ENCODE measurements at places on chromosomes 3 and 15.

- peak; percentile 74 for DNase-seq
Observed at GRCh38 chr3:53045518-53046170, at the start of gene SFMBT1. Gene SFMBT1, minus strand, starts transcription at chr3:53046073. Its CDS starts 76,945 bp downstream, at chr3:52969128.

DNA sequence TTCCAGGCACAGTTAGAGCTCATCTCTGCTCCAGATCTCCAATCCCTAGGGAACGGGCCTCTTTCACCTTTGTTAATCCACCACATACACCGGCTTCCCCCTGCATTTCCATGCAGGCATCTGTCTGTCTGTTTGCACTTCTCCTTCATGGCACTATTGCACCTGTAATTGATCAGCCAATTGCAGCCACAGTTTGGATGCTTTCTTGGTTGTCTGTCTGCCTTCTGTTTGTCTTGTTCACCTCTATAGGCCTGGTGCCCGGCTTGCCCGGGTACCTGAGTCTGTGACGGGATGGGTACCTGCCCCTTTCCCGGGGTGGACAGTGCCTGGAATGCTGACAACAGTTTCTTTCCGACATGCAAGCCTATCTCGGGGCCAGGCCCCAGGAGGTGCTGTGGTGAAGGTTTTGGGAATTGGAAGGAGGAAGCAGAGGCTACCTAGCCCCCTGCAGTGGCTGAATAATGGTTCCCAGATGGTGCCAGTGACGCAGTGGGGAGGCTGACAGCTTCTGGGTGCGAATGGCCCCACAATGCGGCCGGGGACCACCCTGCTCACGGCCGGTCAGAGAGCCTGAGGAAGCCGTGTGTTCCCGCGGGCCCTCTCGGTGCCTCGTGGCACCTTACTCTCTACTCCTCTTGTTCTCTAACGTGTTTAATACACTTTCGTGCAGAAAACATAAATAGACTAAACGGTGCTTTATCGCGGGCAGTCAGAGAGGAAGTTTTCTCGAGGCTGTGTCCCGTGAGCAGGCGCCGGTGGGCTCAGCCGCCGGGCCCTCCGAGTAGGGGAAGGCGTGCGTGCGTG is 31.3 kb upstream of the RAB6B start:
- peak; percentile 15 for DNase-seq

DNA sequence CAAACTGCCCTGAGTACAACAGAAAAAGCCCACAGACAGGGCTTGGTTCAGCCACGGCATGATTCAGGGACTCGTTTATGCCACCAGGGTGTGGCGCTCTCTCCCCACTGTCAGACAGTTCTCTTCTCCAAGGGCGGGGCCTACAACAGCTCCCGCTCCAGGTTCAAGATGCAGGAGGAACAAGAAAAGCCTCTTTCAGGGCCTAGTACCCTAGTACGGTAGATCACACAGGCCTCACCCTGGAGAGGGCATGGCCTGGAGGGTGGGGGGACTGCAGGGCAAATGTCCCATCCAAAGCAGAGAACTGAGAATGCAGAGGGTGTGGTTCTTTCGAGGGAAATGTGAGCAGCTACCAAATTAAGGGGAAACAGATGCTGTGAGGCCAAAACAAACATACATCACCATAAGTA is 12.0 kb downstream of the MESD start:
- DNase-seq: peak; percentile 82

- DNase-seq: no peak
Observed at GRCh38 chr15:24764375-24765171, 89.0 kb downstream of the NPAP1 start.

DNA sequence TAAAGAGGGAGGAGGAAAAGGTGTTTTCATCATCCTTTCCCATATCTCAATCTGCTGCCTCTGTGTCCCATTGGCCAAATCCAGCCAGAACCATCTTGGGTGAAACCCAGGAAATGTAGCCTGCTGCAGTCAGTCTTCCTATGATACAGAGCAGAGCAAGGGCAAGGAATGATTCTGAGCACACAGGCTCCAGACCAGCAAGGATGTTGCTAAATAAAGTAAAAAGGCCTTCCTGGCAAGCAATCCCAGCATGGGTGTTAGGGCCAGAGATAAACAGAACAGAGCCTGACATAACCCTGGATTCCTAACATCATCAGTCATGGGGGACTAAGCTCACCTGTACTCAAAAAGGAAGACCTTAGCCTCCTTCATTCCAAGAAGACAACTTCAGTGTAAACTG is 90.7 kb upstream of the AGTR1 start:
- DNase-seq: no peak

DNA sequence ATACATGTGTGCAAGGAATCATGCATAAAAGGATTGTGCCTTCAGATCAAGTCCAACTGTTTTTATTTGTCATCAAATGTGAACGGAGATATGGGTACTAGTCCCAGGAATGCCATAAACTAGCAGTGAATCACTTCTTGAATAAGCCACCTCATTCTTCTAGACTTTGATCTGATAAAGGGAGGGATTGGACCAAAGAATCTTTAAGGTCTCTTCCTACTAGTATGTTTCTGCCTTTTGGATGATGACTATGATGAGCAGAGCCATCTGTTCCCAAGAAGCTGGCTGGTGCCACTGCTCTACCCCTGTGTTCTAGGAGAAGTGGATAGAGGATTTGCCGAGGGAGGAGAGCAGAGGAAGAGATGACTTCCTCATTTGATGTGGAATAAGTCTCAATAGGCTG is 28.8 kb upstream of the UACA start:
- no peak for DNase-seq

GRCh38 chr3:122235147-122235546 is 51.7 kb downstream of the CASR start:
- no peak for DNase-seq

DNA sequence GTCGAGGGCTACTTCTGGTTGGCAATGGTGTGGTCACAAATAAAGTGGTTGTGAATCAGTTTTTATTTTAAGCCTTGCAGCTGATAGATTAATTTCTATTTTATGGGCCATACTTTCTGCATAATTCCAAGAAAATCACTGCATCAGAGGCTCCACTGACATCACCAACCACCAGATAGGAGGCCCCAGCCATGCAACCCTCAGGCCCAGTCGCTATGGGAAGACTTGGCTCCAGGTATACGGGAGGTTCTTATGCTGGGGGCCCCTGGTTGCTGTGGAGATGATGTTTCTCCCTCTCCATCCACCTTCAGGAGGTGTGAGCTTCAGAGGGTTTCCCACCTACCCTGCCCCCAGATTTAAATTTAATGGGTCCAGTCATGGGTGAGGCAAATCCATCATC is 57.4 kb downstream of the ISG20 start:
- DNase-seq: no peak

GRCh38 chr3:150544041-150544440 is 2.3 kb downstream of the SERP1 start:
- DNase-seq: no peak

GRCh38 chr15:78392430-78392829 is 45.6 kb upstream of the IREB2 start:
- DNase-seq: no peak

- DNase-seq: no peak
Observed at GRCh38 chr3:197496746-197497125, 59.0 kb downstream of the BDH1 start.

DNA sequence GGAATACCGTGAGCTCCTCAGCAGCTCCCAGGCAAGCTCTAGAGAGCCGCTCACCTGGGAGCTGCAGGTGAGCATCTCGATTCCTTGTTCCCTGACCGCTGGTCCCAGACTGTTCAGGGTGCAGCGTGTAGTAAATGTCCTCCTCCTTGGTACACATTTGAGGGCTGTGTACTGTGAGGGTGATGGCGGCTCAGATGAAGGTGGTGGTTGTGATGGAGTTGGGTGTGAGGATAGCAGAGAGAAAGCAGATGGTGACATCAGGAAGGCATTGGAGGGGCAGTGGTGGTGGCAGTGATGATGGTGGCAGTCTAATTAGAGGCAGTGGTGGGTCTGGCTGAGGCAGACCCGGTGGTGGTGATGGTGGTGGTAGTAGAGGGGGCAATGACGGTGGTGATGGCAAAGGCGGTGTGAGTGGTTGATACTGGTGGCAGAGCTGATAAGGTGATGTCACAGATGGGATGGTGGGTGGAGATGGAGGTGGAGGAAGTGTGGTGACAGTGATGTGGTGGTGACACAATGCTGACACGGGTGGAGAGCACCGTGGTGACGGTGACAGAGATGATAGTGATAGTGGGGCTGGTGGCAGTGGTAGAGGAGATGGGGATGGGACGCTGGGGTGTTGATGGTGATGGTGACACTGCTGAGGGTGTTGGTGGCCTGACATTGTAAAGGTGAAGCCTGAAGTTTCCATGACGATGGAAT is at the start of gene DNAJB8:
Gene DNAJB8, minus strand, starts transcription at position 51 of the 702 bp plus-strand sequence. CDS start 3,645 bp downstream, outside the sequence.
- no peak for DNase-seq

GRCh38 chr3:125194849-125195601 is 17.5 kb downstream of the SLC12A8 start:
- no peak for DNase-seq

GRCh38 chr3:120177151-120177550 is 82.9 kb upstream of the GSK3B start:
- DNase-seq: peak; percentile 63

GRCh38 chr3:23981955-23982354 is 36.9 kb downstream of the NR1D2 start:
- DNase-seq: no peak

GRCh38 chr3:98188545-98188944 is 22.0 kb downstream of the OR5H15 start:
- DNase-seq: peak; percentile 64

DNA sequence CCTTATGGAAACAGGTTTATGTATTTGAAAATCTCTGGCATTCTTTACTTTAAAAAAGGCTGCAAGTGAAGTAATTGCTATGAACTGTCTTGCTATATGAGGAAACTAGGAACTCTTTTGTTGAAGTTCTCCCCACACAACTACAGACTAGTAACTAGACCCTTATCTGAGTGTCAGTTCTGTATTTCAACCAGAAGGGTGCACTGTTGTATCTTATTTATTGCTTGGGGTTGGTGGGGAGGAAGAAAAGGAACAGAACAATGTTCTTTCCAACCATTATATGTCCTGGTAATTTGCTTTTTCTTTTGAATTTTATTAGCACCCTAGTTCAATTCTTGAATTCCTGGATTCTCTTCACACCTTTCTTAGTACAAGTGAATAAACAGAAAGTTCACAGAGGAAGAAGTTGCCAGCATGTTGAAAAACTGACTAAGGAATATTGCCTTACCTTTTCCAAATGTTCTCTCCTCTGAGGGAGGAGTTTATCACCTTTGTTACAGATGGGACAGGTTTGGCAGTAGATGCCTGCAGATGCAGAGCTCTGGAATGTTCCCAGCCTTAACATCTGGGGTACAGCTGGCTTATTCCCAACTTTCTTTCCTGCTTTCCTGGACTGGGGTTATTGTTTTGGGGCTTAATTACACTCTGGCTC is 162.4 kb upstream of the CFAP20DC start:
- DNase-seq: peak; percentile 78

DNA sequence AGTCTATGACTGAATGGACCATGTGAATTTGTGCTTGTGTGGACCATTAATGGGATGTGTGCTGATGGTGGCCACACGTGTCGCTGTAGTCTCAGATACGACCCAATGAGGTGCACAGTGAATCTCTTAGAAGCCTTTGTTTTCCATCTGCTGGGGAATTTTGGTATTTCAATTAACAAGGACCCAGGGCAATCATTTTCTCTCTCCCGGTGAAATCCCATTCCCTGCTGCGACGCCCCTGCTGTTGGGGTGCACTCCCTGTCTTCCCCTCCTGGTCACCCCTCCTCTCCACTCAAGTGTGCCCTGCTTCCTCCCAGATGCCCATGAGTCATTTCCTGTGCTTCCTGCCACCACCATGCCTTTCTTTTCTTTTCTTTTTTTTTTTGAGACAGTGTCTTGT is 32.7 kb downstream of the EBLN2 start:
- DNase-seq: peak; percentile 78

DNA sequence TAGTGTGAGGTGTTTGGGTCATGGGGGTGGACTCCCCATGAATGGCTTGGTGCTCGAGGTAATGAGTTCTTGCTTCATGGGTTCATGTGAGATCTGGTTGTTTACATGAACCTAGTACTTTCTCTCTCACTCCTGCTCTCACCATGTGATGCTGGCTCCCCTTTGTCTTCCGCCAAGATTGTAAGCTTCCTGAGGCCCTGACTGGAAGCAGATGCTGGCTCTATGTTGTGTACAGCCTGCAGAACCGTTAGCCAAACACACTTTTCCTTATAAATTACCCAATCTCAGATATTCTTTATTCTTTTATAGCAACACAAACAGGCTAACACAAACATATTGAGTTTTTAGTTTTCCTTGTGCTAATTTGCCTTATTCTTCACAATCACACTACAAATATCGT is 3.2 kb upstream of the CSPG5 start:
- no peak for DNase-seq

DNA sequence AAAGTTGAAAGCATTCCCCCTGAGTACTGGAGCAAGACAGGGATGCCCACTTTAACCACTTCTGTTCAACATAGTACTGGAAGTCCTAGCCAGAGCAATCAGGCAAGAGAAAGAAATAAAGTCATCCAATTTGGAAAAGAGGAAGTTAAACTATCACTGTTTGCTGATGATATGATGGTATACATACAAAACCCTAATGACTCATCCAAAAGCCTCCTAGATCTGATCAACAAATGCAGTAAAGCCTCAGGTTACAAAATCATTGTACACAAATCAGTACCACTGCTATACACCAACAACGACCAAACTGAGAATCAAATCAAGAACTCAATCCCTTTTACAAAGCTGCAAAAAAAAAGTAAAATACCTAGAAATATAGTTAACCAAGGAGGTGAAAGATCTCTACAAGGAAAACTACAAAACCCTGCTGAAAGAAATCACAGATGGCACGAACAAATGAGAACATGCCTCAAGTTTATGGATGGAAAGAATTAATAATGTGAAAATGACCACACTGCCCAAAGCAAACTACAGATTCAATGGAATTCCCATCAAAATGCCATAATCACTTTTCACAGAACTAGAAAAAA is 40.3 kb downstream of the RPL39L start:
- DNase-seq: no peak

- no peak for DNase-seq
Observed at GRCh38 chr3:177096615-177097014, 100.7 kb downstream of the TBL1XR1 start.

DNA sequence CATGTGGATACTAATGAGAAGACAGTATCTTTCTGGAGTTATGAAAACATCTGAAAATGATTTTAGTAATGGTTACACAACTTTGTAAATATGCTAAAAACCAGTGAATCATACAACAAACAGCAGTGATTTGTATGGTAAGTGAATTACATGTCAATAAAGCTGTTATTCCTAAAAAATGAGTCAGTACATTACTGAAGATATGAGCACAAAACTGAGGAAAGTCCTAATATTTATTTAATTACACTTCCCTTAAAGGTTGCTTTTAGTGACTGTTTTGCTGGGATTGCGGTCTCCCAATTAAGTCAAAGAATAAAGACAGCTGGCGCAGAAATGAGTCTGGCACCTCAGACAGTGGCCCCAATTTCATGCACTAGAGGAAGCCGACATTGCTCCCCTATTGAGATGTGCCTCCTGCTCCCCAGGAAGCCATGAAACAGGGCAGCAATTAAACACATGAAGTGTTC is 50.9 kb upstream of the FSIP1 start:
- no peak for DNase-seq
